ENCODE measurements at places on chromosomes 11 and 22. TPM values are rescaled to one million over a fixed set of nuclear protein-coding genes. Genes with fewer than 3 reads are reported as not detected.
A peak's percentile ranks its signal among the peaks of the same experiment; 100 is the strongest.

- no peak for DNase-seq
These were observed 31.3 kb upstream of the CD82 start for GRCh38 chr11:44533921-44534711.

DNA sequence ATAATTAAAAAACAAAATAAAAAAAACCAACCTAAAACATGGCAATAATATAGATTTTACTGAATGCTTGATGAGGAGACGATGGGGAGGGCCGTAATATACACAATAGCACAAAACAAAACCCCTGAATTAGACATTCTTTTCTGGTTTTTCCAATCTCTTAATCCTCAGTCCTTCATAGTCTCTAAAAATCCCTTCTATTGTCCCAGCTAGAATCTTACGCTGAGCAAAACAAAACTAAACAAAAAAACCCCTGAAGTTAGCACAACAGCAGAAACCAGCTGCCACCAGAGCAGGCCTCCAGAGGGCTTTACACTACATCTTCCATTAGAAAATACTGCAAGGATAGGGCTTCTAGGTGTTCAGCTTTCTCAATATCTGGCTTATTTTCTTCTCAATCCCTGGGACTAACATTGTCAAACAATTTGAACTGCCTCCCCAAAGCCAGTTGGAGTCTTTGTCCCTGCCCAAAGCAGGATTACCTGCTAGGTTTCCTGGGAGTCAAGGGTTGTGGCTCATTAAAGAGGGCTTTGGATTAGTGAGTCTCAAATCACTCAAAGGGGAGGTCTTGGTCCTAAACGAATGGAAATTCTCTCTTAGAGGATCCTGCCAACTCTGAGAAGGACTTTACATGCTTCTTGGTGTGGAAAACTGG lies 2.1 kb upstream of the RNF26 start:
- no peak for DNase-seq

- no peak for DNase-seq
These were observed 10.2 kb downstream of the C11orf96 start for GRCh38 chr11:43952401-43953342.

DNA sequence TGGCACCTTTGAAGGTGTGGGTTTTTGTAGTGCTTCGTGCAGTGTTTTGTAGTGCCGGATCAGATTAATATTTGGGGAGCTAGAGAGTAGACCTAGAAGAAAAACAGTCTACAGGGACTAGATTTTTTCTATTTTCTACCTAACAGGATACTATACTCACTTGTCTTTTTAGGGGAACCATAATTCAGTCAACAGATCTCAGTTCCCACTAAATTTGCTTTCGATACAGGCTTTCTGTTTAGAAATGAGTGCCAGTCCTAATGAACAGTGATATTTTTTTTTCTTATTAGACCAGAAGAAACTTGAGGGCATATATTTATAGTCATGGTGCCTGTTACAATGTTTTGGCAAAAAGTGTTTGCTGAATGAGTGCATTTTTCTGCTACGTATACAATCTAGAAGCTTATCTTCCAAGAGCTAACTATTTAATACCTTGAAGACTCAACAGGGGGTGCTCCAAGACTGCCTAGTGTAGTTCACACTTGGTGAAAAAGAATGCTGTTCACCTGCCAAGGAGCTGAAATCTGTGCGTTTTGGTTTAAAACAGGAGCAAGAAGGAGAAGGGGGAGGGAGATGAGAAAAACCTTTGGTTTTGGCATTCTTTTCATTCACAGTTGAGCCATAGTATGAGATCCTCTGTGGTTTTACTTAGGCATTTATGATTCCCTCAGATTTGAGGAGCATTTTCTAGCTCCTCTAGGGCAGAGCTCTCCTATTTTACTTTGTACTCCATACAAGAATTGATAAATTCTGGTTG lies 44.9 kb upstream of the VSTM5 start:
- DNase-seq = peak; percentile 18

- no peak for DNase-seq
These were observed 27.4 kb downstream of the CHST1 start for GRCh38 chr11:45638051-45638450.

The OR51E2 gene
- 0.46 TPM for polyA plus RNA-seq

GRCh38 chr11:85769771-85770170 lies 41.2 kb downstream of the SYTL2 start:
- no peak for DNase-seq

- no peak for DNase-seq
These were observed 20.3 kb downstream of the BMAL1 start for GRCh38 chr11:13297917-13298356.
